Hypothalamus (tissue), 51 donors: ENCODE measurements at places on chromosomes 11 and 22.

DNA sequence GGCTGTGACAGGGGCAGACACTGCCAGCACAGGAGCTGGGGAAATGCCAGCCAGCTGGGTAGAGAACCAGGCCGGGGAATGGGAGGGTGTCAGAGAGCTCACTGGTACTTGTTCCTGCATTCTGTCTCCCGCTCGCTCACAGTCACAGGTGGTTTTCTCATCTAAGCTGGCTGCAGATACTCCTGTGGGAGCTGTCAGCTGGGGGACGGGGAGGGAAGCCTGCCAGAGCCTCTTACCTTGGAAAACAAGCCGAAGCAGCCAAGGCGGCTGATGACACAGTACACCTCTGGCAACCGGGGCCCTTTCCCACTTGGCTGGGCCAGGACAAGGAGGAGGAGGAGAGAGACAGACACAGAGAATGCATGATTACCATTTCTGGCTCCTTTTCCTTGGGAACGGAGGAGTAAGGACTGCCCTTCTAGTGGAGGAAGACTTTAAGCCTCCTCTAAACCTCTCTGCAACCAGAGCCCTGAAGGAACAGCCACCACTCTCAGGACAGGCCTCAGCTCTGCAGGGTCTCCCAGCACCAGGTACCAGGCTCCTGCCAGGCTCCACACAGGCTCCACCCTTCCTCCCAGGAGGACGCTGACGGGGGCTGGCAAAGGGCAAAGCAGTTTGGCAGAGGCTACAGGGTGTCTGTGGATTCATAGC is 25.1 kb downstream of the RPL27A start:
- DNase-seq: no peak

- DNase-seq: no peak
These were observed 81.7 kb downstream of the PRCP start for GRCh38 chr11:82818409-82819043.

DNA sequence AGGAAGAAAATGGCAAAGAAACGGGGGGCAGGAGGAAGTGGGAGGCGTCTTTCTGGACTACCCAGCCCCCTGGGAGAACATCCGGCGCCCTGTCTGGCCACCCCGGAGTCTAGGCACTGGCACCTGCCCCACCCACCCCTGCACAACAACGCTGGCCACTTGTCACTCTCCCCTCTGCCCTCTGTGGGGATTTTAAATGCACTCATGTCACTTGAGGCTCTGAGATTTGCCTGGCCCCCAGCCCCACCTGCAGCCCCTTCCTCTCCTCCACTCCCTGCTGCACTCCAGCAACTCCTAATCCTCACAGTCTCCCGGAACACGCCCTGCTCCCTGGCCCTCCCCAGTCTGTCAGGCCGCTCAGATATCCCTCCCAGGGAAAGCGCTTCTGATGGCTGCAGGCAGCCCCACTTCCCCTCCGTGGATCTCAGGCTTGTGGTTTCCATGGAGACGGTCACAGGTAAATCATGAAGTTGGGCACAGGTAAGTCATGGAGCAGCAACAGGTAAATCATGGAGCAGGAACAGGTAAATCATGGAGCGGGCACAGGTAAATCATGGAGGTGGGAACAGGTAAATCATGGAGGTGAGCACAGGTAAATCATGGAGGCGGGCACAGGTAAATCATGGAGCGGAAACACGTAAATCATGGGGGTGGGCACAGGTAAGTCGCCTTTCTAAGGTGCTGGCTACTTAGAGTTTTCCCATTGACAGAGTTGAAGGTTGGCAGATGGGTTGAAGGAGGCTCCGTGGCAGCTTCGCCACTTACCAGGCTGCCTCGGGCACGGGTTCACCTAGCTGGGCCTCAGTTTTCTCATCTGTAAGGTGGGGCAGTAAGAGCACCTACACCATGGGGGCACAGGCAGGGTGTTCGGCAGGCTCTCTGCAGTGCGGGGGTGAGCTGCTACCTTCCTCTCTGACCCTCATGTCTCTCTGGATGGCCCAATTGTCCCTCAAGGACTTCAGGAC is 79.0 kb upstream of the SHISAL1 start:
- no peak for DNase-seq

DNA sequence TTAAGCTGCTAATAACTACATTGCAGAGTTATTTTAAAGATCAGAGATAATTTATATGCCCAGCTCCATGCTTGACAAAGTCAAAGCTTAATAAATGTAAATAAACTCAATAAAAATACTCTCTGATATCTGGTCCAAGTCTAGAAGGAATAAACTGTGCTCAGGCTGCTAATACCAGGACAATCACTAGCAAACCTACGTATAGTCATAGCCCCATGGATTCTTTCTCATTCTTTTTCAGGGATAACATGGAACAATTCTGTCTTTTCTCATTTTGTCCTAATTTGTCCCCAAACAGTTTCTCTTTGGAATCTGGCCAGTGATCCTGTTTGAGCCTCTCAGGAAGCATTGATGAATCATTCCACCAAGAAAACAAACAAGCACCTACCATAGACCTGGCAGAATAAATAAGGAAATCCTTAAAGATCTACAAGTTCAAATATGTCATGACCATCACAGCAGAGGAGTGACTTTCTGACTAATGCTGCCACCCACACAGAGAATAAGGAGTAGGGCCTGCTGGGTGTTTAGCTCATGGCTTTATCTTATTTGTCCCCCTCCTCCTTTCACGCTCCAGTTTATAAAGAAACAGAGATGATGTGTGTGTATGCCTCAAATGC is 14.1 kb upstream of the B3GNT6 start:
- no peak for DNase-seq

GRCh38 chr11:134037046-134037908 is 31.6 kb upstream of the JAM3 start:
- no peak for DNase-seq

GRCh38 chr11:118135796-118136165 is 16.8 kb downstream of the SCN4B start:
- DNase-seq: no peak

GRCh38 chr11:27864091-27864491 is 163.8 kb upstream of the BDNF start:
- DNase-seq: no peak

- no peak for DNase-seq
These were observed 15.3 kb upstream of the GAB2 start for GRCh38 chr11:78432956-78433355.

GRCh38 chr11:18745251-18745650 is 19.3 kb upstream of the IGSF22 start:
- no peak for DNase-seq

DNA sequence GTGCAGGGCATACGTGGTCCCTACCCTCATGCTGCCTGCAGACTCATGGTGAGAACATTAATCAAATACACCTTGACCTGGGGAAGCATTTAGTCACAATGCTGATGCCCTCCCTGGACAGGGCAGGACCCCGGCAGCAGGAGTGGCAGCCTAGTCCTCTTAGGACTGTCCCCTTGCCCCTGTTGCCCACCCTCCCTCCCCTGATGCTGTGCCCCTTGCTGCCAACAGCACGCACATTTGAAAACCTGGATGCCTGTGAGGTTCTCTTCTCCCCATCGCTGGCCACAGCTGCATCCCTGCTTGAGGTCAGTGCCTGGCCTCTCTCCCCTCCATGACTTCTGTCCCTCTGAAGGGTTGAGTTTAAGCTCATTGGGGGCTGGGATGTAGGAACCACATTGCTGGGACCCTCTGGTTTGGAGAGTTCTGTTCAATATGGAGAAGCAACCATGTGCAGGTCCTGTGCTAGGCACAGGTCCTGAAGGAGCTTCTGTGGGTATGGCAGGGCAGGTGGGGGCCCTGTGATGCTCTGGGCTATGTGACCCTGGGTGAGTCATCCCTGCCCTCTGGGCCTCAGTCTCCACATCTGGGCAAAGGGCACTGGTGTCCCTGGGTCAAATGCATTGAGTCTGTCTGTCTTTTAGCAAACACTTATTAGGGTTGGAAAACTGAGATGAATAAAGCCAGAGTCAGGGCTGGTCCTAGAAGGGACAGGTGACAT is 31.3 kb downstream of the MYO7A start:
- DNase-seq: no peak

- no peak for DNase-seq
These were observed 92.8 kb downstream of the RASSF10 start for GRCh38 chr11:13101644-13102512.

DNA sequence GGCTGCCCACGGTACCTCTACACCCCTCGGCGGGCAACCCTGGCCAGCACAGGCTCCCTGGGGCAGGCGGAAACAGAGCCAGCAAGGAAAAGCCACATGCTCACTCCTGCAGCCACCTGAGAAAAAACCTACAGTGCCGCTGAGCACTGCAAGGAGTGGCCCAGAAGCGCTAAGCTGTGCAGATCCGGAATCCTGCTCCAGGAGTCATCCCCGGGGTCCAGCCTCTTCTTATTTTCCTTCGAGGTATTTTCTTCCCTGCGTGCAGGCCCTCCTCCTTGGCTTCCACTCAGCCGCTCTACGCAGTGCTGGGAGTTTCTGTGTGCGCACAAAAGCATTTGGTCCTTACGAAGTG is 81.0 kb downstream of the TRMU start:
- DNase-seq: no peak

DNA sequence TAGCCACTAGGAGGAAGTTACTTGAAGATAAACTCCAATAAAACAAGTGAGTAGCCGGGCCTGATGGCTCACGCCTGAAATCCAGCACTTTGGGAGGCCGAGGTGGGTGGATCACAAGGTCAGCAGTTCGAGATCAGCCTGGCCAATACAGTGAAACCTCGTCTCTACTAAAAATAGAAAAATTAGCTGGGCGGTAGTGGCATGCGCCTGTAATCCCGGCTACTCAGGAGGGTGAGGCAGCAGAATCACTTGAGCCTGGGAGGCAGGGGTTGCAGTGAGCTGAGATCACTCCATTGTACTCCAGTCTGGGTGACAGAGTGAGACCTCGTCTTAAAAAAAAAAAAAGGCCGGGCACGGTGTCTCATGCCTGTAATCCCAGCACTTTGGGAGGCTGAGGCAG is 34.0 kb upstream of the CLPB start:
- DNase-seq: no peak
